Naive thymus-derived CD4-positive, alpha-beta T cell (primary cell): ENCODE measurements at places on chromosomes 5 and 9. TPM values are rescaled to one million over a fixed set of nuclear protein-coding genes. Genes with fewer than 3 reads are reported as not detected.

RNF180 gene
- polyA plus RNA-seq: not detected

DNA sequence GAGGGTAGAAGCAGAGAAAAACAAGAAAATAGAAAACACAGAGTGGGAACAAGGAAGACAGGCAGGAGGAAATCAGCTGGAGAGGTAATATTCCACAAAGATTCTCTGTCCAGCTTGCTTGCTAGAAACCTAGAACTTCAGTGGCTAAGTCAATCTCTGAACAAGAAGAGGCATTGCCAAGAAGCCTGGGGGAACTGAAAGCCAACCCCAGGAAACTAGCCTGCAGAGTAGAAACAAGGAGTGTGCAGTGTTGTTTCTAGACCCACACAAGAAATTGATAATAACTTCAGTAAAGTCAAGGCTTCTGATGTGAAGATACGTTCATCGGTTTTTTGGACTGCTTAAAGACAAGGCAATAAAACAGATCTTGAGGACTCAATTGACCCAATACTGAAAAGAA, 234.5 kb upstream of the MAP3K1 start:
- no peak for DNase-seq

DNA sequence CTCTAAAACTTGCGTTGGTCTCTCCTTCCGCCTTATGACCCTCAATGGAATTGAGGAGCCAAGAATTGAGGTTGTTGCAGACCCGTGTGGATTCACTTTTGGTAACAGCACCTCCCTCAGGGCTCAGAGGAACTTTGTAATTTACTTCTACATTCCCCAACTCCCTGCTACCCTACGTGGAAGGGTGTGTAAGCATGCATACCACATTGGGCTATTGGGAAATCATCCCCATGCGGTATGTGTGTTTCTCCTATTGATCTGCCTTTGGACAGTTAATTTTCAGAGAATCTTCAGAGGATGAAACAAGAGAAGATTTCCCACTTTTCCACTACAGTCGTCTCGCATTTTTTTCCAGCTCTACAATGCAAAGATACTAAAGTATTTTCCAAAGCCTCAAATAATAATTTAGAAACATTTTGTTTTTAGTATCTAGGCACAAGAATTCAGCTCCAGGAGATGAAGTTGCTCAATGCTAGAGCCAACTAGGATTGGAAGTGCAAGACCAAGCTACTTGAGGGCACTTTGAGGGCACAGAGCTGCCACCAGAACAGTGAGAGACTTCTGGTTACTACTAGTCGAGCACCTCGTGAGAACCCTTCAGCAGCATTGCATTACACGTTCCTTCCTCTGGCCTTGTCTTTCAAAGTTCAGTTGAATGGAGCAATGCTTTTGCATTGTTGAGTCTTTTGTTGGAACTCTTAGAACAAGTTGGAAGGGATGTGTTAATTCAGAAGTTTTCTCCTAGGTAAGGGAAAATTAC, 3.4 kb downstream of the C1QTNF3 start:
- no peak for DNase-seq

- no peak for DNase-seq
Measured at GRCh38 chr5:133421806-133422205, 190.5 kb downstream of the FSTL4 start.

- DNase-seq: peak; percentile 90
Measured at GRCh38 chr5:35811108-35811741, 45.5 kb upstream of the IL7R start.

ALG2 gene
- 20.1 TPM for polyA plus RNA-seq

DNA sequence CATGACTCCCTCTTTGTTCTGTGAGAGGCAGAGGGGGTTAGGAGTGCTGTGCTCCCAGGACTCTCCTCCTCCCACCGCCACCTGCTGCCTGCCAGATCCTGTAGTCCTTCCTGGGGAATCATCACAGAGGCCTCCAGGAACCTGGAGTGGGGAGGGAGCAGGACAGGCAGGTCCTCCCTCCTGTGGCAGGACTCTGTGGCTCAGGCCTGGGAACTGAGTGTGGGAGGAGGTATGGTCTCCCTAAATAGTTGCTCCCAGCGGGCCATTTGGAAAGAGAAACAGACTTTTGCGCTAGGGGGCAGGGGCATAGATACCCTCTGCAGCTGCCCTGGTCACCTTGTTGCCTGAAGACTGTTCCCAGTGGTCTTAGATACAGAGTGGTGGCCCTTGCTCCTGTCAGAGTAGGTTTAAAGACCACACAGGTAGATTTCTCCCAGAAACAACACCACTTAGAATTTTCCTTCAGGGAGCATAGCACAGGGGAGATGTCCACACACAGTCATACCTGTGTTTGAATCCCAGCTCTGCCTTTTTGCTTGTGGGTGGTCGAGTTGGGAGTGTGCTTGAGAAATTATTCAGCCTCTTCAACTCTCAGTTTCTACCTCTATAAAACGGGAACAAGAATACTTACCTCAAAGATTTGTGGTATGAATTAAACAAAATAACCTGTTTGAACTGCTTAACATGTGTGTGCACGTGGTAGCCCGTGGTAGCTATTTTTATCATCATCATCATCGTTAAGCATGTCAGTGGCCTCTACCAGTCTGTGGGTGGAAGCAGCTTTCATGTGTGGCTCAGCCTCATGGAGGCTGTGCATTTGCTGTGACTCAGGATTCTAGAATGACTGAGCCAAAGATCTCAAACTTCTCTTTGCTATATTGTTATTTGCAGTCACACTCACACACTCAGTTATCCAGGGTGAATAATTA, 55.8 kb downstream of the SLC22A5 start:
- peak; percentile 62 for DNase-seq

IFNA2 gene
- not detected for polyA plus RNA-seq

DNA sequence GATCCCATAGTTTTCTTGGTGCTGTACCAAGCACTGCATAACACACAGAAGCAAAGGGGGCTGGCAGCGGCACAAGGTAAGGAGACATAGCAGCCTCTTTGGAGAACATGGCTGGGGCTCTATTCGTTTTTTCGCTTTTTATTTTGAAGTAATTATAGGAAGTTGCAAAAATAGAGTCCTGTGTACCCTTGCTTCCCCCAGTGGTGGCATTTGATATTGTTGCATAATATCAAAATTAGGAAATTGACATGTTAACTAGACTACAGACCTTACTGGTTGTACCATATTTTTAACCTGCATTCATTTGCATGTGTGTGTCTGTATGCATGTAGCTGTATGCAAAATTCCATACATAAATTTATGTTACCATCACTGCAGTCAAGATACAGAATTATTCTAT, 6.6 kb upstream of the UBQLN1 start:
- peak; percentile 9 for DNase-seq

IL13 gene
- polyA plus RNA-seq: not detected

MAT2B gene
- 231 TPM for polyA plus RNA-seq

GRCh38 chr9:120926397-120926928, at the start of gene TRAF1:
Gene TRAF1 (minus strand): TSS chr9:120926796. CDS start chr9:120926075, 721 bp downstream.
- no peak for DNase-seq

DNA sequence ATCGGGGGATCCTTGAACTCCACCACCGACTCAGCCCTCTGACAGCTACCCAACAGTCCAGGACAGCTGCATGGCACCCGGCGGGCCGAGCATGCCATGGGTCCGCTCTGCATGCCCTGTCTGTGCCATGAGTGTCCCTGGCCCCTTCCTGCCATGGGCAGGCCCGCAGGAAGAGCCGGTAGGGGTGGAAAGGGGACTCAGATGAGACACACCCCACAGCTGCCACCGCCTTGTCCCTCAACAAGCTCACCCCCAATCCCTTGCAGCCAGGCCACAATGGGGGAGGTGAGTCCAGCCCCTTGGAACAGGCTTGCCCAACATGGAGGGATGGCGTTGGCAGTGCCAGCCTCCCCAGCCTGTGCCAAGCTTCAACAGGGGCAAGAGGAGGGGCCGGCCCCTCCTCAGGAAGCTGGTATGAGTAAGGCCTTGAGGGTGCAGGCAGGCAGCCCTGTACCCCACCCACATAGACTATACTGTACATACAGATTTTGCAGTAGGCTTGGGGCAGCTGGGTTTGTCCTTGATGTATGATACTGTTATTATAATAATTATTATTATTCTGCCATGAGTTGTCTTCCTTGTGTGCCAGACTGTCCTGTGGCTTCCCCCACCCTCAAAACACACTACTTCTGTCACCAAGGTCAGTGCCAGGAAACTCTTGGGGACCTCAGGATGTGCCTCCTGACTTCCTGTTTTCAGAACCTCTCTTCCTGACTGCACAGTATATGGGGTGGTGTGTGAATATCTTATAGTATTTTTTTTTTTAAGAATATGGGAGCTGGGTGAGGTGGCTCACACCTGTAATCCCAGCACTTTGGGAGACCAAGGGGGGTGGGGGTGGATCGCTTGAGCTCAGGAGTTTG, 12.0 kb upstream of the SLC34A1 start:
- DNase-seq: no peak

DNA sequence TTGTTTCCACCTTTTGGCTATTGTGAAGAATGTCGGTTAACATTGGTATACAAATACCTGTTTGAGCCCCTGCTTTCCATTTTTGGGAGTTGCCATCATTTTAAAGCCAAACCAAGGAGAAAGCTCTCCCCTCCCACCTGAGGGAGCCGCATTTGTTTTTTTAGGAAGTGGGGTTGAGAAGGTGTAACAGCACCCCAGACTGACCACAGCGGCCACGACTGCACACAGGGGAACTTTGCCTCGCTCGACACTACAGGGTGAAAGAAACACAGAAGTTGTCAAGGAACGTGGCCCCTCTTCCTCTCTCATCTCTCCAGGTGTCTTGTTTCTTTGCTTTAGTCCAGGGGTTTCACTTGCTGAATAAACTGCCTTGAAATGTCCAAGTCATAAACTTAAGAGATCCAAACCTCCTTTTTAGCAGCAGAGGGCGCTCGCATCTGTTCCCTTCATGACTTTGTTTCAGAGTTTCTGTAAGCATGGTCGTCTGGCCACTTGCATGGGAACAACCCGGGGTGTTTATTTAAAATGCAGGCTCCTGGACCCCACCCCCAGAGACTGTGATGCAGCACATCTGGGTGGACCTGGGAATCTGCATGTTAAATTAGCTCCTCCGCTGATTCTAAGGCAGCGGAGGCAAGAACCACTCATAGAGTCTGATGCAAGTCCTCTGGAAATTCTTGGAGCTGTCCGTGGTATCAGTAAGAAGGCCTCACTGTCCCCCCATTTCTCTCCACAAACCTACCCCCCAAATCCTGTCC, 2.1 kb upstream of the TTLL11 start:
- no peak for DNase-seq

- no peak for DNase-seq
Measured at GRCh38 chr9:16064771-16065170, 511.9 kb downstream of the CCDC171 start.

DNA sequence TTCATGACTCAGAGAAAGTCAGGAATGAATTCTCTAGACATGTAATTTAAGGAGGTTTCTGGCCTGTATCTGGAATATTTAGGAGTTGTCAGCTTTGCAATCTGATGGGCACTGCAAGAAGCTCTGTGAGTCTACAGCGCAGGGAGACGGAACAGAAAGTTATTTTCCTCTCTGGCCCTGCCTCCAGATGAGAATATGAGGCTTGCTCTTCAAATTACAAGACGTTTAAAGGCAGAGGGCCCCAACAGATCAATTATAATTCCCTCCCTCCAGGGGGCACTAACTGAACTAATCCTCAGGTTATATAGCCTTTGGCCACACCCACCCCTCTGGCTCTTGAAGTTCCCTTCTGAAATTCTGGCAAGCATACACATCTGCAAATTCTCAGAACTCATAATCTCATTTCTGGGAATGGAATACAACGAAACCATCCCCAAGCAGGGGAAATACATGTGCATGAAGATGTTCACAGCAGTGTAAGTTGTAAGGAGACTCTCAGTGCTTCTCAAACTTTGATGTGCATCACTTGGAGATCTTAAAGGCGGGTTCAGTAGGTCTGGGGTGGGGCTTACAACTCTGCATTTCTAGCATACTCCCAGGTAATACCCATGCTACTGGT, 307.6 kb downstream of the CWC27 start:
- peak; percentile 49 for DNase-seq

DNA sequence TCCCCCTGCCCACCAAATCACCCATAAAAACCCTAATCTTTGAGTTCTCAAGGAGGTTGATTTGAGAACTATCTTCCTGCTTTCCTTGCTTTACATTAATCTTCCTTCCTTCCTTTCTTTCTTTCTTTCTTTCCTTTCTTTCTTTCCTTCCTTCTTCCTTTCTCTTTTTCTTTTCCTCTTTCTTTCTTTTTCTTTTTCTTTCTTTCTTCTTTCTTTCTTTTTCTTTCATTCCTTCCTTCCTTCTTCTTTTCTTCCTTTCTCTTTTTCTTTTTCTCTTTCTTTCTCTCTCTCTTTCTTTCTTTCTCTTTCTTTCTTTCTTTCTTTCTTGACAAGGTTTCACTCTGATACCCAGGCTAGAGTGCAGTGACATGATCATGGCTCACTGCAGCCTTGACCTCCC, 67.3 kb upstream of the CEMIP2 start:
- DNase-seq: no peak

C9orf153 gene
- polyA plus RNA-seq: not detected

SYK gene
- 0.31 TPM for polyA plus RNA-seq

GABBR2 gene
- polyA plus RNA-seq: not detected

DNA sequence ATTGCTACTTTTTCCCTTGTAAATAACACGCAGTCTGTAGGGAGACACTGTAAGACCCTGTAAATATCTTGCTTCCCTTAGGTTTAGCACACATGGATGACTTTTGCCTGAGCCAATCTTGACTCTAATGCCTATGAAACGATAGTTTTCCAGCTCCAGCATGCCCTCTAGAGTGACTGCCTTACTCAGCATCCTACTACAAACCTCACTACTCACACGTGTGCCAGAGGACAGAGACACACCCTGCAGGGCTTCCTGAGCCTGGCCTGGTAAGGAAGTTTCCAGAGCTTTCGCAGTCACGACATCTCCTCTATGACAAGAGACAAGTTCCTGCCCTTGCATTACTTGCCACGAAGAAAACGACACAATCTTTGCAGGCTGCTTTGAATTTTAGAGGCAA, 138.1 kb downstream of the ATPSCKMT start:
- DNase-seq: no peak

GRCh38 chr9:26856413-26857032, 36.1 kb downstream of the CAAP1 start:
- DNase-seq: no peak

GRCh38 chr9:100739666-100740065, 161.8 kb downstream of the CAVIN4 start:
- DNase-seq: no peak

DNA sequence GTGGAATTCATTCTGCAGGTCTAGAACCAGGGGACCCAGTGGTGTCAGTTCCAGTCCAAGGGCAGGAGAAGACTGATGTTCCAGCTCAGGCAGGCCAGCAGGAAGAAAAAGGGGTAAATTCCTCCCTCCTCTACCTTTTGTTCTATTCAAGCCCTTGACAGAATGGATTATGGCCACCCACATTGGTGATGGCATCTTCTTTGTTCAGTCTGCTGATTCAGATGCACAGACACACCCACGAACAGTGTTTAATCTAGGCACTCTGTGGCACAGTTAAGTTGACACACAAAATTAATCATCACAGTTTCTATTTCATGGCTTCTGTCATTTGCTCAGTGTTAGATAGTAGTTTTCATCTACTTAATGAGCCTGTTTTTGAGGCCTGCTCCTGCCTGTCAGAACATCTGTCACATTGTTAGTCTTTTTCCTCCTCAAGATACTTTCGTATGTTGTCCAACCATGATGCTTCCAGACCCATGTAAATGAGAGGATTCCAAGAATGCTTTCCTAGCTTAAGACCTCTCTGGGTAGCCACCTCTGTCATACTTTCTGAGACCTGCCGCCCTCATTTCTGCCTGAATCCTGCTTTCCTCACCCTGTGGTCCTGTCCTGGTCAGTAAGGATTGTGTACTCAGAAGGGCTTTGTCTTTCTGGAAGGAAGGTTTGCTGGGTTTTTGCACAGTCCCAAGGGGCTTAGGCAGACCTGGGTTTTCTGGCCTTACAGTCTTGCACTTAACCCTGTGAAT, 72.5 kb downstream of the SPIN1 start:
- no peak for DNase-seq

GRCh38 chr5:82164176-82164976, 113.8 kb downstream of the RPS23 start:
- DNase-seq: no peak
